ENCODE measurements at places on chromosomes 1 and 21.

DNA sequence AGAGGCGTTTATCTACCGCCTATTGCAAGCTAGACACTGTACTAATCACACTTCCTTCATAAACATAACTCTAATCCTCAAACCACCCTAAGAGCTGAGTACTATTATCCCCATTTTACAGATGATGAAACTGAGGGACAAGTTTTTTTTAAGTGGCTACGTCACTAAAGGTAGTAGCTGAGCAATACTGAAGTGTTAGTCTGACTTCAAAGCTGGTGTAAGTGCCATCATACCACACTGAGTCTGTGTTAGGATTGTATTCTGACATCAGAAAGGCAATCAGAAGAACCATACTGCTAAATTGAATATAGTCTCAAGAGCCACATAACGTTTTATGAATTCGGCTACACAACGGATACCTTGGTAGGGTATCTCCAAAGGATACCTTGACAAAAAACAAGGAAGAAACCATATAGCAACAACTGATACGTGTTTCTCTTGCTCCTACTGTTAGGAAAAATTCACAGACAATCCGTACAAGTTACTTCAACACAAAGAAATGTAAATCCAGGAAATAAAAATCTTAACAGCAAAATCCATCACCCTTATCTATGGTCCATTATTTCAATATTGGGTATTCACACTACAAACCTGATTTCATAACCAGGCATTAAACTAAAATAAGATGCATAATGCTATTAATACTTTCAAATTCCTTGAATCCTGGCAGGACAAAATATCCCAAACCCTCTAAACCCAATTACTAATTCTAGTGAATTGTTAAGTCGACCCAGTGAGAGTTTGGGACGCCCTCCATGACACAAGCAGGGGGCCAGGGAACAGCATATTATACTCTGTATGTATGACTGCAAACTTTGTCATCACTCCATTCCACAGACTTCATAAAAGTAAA, 1.6 kb downstream of the TP53BP2 start:
- no peak for DNase-seq

- DNase-seq = no peak
These were observed 3.4 kb downstream of the TRIM11 start for GRCh38 chr1:228403231-228403631.

GRCh38 chr1:118116401-118116800, 68.6 kb downstream of the SPAG17 start:
- no peak for DNase-seq

DNA sequence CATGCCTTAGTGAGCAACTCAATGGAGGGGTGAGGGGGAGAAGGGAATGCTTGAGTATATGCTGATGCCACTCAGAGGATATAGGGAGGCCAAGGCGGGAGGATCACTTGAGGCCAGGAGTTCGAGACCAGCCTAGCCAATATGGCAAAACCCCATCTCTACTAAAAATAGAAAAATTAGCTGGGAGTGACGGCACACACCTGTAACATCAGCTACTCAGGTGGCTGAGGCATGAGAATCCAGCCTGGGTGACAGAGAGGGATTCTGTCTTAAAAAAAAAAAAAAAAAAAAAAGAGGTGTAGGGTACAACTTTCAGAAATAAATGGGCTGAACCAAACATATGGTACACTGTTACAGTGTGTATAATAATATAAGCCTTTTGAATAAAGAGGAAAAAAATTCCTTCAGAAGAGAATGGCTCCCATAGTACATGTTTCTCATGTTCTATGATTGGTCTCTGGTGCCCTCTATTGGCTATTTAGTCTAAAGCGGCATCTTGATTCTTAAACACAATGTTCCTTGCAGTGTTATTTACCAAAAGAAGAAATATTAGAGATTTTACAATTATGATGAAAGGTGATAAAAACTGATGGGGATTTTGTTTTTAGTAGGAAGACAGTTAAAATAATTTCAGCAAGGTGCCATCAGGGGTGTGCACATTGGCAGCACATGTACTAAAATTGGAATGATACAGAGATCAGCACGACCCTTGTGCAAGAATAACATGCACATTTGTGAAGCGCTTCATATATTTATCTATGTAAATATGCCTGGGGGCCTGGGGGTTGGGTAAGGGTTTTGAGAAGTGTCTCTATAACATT, 109.8 kb downstream of the PATJ start:
- DNase-seq = no peak

DNA sequence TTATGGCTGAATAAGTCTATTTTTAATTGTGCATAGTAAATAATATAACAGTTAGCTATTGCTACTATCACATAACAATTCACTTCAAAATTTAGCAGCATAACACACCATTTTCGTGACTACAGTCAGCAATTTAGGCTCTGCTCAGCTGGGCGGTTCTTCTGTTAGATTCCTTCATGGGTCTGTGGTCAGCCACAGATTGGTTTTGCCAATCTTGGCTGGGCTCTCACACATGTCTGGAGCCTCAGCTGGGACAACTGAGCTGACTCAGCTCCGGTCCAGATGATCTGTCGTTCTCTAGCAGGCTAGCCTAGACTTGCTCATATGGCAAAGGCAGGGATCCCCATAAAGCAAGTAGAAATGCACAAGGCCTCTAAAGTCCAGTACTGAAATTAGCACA, 15.1 kb upstream of the CDC42BPA start:
- DNase-seq = no peak

DNA sequence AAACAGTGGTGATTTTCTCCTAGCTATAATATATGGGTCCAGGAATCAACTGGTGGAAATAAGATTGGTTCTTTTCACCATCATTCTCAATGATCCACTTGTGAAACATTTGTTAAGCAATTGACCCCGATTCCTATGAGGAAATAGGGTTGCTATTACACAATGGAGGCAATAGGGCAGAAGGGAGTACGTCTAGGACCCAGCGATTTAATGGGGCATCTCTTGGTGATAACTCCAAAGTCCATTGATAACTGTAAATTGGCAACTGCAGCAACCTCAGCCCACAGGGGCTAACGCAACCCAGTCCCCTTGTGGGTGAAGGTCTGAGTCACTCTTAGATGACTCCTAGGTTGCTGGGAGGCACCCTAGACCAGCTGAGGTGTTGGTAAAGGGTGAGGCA, 62.5 kb upstream of the BARHL2 start:
- no peak for DNase-seq

DNA sequence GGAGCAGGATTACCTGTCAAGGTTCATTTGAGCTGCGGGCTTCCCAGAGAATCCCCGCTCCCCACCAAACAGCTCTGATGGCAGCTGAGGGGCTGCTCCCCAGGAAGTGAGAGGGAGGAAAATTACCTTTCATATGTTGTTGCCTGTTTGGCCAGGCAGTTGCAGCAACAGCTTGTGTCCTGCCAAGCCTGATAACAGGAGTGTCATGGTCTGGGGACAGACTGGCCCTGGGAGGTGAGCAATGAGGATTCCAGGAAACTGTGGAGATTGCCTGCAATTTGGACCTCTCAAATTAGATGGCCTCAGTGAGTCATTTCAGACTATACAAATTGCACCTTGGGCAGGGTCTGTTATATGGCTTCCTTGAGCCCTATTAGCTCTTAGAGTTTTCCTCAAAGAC, 189.3 kb downstream of the PTPRU start:
- no peak for DNase-seq

DNA sequence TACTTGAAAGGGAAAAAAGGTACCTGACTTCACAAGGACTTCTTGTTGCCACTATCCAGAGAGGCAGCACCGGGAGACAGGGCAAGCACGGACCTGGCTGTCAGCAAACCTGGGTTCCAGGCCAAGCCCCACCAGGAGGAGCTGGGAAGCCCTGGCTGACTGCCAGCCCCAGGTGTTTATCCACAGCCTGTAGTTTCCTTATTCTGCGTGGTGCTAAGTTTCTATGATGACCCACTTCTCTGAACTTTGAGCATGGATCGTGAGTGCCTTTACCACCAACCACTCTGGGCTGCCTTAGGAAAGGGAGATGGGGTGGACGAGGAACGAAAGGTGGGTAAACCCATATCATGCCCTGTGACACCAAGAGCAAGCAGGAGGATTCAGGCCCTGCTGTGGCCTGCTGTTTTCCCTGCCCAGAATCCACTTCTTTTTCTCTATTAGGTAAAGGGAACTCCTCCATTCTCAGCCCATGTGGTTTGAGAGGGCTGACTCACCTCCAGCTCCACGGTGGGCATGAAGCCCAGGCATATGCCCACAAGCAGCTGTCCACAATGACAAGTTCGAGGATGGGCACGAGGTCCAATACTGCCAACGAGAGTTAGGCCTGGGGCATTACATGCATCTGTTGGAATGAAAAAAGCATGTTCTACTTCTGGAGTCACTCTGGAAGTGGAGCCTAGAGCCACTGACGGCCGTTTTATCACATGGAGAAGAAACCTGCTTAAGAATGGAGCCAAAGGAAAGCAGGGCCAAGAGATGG, 20.3 kb downstream of the TSPAN2 start:
- no peak for DNase-seq

- DNase-seq = peak; percentile 57
These were observed 110.9 kb downstream of the RGL1 start for GRCh38 chr1:183915625-183916510.

DNA sequence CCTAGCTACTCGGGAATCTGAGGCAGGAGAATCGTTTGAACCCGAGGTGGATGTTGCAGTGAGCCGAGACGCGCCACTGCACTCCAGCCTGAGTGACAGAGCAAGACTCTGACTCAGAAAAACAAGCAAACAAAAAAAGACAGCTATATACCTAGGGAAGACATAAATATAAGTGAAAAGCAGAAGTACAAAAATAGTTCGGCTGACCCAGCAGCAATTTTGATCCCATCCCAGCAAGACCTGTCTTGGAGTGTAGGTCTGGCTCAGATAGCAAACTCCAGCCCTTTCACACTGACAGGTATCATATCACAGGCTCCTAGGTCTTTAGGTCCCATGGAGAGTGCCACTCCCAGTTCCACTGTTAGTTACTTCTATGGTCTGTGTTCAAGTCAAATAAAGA, 14.6 kb downstream of the MTX1 start:
- no peak for DNase-seq

DNA sequence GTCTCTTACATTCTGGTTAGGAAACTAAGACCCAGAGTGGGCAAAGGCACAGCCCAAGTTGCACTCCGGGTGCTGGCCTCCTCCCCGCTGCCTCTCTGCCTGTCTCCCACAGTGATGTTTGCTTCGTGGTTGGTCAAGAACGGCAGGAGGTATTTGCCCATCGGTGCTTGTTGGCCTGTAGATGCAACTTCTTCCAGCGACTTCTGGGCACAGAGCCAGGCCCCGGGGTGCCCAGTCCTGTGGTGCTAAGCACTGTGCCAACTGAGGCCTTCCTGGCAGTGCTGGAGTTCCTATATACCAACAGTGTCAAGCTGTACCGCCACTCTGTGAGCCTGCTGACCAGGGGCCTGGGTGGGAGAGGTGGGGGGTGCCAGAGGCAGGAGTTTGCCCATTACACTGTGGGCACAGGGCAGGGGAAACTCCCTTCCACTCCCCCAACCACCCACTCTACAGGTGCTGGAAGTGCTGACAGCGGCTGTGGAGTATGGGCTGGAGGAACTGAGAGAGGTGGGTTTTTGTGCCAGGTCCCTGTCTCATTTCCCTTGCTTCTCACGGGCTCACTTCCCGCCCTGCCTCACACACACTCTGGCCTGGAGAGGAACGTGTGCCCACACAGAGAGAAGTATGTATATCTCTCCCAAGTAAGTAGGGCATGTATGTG, 1.9 kb downstream of the BTBD19 start:
- DNase-seq = peak; percentile 37

GRCh38 chr1:110879758-110880606, 7.0 kb downstream of the CD53 start:
- DNase-seq = peak; percentile 57

- DNase-seq = no peak
These were observed 10.1 kb upstream of the RHOU start for GRCh38 chr1:228725178-228725577.

- DNase-seq = no peak
These were observed 58.1 kb downstream of the KIAA0040 start for GRCh38 chr1:175134500-175134899.

- DNase-seq = no peak
These were observed 59.5 kb upstream of the BMP8A start for GRCh38 chr1:39431927-39432326.

- DNase-seq = peak; percentile 81
These were observed 70.8 kb upstream of the RHOU start for GRCh38 chr1:228664399-228664914.

DNA sequence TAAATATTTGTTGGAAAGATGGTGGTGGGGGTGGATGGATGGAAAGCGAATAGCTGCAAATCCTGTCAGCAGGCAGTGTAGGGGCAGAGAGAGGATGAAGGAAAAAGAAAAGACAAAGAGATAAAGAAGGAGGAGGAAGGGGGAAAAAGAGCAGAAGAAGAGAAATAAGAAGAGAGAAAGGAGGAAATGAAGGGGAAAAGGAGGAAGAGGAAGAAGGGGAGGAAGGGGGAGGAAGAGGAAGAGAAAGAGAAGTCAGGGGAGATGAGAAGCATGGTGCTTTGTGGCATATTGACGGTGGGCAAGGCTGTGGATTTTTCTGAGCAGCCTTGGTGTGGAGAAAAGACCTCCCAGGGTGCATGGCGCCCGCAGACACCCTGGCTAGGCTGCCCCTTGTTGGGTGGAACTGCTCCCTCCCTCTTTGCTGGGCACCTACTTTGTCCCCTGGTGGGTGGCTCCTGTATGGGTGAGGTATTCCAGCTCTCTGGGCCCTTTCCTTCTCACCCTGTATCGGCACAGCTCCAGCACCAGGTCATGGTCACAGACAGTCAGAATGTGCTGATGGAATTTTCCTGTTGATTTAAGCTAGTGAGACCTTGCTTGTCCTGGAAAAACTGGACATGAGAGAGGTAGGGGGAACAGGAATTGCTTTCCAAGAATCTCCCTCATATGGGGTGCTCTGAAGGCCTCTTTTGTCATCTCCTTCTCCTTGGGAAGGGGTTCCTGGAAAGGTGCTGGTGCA, 45.7 kb upstream of the TLR5 start:
- no peak for DNase-seq

- DNase-seq = no peak
These were observed 61.1 kb upstream of the LAPTM5 start for GRCh38 chr1:30818568-30819243.

- no peak for DNase-seq
These were observed 25.7 kb downstream of the SIM2 start for GRCh38 chr21:36724660-36725059.

DNA sequence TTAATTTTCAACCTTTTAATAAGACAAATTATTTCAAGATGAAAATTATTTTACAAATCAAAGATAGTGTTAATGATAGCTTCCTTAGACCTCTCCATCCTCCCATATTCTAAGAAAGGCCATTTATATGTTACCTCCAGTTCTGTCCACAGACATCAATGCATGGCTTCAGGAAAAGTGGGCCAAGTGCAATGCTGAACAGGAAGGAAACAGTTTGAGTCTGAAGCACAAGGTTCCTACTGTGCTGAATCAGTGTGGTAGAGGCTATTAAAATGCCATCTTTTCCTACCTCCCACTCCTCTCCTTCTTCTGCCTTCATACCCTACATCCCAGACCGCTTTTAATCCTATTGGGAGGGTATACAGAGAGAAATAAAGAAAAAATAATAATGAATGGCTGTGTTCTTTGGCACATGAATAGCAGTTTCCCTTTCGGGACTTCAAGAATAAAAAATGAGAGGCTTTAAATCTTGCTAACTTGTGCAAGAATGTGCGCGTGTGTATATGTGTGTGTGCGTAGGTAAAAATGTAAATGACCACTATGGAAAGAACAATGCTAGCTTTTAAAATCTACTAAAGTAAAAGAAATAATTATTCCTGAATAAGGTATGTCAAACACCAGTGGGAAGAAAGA, 62.6 kb upstream of the C1orf105 start:
- DNase-seq = no peak
